ENCODE measurements at places on chromosomes 1 and 21. TPM values are rescaled to one million over a fixed set of nuclear protein-coding genes. Genes with fewer than 3 reads are reported as not detected.

DNA sequence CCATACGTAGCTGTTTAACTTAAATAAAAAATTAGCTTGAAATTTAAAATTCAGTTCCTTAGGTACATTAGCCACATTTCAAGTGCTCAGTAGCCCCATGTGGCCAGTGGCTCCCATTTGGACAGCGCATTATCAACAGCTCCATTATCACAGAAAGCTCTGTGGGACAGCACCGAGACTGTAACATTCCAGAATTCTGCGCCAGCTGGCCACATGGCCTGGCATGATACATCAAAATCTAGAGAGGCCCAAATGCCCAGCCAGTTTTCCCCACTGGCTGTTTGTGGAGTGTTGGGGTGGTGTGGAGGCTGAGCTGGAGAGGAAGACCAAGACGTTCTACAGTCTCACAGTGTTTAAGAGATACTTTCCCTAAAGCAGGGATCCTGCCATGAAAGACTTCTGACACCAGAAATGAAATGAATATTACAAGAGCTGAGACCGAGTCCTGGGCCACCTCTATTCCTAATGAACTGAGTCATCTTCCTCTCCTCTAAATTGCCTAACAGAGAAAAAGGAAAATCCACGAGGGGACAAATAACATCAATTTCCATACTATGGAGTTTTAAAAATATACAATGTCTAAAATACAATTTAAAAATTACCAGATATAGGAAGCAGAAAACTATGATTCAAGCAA, 27.3 kb upstream of the ACTA1 start:
- DNase-seq, result no peak

DNA sequence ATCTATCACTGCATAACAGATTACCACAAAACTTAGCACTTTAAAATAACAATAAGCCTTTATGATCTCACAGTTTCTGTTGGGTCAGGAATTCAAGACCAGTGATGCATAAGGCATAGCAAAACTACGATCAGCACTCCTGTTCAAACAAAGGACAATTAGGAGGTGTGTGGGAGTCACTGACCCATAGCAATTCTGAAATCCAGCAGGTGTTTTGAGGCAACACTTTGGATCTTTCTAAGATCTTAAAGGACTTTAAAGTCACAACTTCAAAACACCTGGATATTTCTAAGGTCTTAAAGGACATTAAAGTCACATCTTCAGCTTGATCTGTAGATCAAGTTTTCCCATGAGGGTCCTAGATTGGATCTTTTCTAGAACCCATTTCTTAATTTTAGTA, 35.3 kb downstream of the AKT3 start:
- DNase-seq, result no peak

Gene CD34
- not detected for total RNA-seq

Gene PROX1
- not detected for total RNA-seq

GRCh38 chr1:89757532-89757931, 63.3 kb upstream of the LRRC8D start:
- peak; percentile 71 for DNase-seq

- no peak for DNase-seq
Measured at GRCh38 chr1:201791051-201791778, 37.7 kb upstream of the IPO9 start.

Gene LDLRAP1
- total RNA-seq, result 30.7 TPM

GRCh38 chr1:27364696-27365371, 1.9 kb downstream of the MAP3K6 start:
- no peak for DNase-seq

DNA sequence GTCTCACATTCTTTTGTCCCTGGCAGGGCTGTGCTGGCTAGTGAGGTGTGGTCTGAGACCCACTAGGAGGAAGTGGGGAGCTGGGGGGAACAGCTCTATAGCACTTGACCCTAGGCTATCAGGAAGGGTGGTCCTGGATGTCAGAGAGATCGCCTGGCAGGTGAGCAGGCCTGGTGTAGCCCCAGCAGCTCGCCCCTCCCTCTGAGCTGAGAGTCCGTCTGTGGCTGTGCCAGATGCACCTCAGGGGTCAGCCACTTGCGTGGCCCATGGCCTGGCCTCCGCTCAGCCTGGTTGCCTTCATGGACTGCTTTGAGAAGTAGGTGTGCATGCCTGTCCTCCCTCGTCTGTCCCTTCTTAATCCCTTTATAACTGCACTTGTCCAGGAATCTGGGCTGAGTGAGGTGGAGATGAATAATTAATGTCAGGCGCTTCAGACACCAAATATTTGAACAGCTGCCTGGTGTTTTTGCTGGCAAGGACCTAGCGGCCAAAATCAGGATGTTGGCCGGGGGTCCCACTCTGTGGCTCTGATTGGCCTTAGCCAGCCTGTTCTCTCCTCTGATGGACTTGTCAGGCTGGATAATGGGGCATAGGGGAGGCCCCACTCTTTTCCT, 30.5 kb downstream of the TMEM53 start:
- no peak for DNase-seq

- no peak for DNase-seq
Measured at GRCh38 chr1:195934817-195935553, 673.3 kb downstream of the KCNT2 start.

DNA sequence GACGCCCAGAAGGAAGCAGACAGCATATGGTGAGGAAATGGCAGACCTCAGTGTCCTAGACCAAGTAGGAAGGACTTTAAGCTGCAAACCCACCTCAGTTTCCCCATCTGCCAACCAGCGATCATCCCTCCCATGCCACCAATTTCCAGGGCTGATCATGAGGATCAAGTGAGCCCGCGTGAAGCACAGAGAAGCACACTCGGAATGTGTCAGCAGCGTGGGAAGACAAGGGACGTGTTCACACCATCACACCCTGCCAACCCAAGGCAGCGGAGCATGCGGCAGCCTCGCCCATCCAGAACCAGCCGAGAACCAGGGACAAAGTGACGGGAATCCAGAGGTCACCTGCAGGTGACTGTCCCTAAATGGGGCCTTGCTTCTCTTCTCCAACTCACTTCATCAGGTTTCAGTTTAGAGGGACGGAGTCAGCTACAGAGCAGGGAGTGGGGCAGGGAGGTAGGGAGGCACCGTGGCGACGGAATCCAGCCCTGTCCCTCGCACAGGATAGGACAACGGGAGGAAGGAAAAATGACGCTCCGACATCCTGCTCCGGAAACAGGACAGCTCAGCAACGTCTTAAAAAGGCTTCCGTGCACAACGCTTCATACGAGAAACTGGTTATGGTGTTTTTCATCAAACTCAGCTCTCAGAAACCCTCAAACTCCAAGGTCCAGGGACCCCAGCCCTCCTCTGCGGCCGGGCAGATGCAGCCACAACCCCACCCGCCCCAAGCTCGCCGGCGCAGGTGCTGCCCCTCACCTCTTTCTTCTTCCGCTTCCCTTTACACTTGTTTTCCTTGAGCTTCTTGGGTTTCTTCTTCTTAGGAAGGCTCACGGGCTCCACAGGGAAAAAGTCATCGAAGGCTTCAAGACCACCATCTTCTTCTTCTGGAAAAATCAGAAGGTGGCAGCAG, 12.5 kb downstream of the CHD5 start:
- no peak for DNase-seq

- no peak for DNase-seq
Measured at GRCh38 chr1:209780268-209780667, 4.1 kb downstream of the C1orf74 start.

- no peak for DNase-seq
Measured at GRCh38 chr1:39933956-39934941, 20.7 kb upstream of the MFSD2A start.

Gene WDR64
- 0.21 TPM for total RNA-seq

DNA sequence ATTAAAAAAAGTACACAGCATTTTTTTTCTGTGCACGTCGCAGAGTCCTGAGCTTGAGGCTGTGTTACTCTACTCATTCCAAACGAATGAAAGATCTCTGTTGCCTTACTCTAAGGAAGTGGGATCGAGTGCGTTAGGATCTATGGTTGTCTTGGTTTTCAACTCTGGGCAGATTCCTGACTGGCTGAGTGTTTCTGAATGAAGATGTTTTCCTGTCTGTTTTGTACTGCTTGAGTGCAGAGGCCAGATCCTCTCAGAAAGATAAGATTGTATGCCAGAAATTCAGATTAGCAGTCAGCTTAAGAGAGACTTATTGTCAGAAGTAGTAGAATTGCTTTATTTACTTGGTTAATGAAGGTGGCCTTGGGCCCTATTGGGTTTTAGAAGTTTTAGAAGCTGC, 14.0 kb downstream of the PLA2G2E start:
- DNase-seq, result no peak

- no peak for DNase-seq
Measured at GRCh38 chr1:232033285-232033684, 406.7 kb downstream of the DISC1 start.

- no peak for DNase-seq
Measured at GRCh38 chr21:18759751-18760161, 356.2 kb upstream of the TMPRSS15 start.

DNA sequence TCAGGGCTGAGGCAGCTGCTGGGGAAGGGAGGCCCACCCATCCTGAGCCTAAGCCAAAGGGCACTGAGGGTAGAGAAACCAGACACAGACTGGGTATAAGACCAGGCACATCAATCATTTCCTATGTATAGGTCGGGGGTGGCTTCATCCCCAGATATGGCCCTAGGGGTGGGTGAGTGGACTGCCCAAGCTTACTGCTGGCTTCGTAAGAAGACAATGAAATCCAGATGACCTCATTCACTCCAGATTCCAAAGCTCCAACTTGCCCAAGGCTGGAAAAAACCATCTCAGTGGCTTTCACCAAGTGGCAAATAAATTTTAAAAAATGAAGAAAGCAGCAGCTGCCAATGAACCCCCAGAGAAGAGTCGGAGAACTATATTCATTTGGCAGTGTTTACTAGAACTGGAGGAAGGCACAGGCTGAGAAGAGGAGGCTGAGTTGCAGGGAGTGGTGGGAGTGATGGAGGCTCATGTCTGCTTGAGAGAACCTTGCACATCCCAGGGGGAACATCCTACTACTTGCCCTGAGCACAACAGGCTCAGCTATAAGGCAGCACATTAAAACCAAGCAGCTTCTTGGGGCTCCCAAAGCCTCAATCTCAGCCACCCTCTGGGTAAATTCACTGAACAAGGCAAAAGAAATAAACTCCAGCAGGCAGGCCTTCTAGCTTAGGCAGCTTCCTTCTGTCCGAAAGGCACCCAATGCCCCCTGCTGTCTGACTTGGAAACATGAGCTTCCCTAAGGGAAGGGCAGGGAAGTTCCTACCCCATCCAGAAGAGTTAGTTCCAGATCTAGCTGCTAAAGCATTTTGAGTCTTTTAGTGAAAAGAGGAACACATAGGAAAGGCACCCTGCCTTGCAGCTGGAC, 14.1 kb downstream of the PEA15 start:
- DNase-seq, result no peak

Gene TINAGL1
- total RNA-seq, result not detected

Gene USH2A
- not detected for total RNA-seq

DNA sequence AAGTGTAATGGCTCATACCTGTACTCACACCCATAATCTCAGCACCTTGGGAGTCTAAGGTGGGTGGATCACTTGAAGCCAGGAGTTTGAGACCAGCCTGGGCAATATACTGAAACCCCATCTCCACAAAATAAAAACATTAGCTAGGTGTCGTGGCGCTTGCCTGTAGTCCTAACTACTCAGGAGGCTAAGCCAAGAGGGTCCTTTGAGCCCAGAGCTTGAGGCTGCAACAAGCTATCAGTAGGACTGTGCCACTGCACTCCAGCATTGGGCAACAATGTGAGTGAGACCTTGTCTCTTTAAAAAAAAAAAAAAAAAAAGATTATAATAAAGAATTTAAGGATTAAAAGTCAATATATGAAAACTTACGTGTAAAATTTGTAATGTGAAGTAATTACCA, 11.7 kb downstream of the BPNT1 start:
- no peak for DNase-seq

DNA sequence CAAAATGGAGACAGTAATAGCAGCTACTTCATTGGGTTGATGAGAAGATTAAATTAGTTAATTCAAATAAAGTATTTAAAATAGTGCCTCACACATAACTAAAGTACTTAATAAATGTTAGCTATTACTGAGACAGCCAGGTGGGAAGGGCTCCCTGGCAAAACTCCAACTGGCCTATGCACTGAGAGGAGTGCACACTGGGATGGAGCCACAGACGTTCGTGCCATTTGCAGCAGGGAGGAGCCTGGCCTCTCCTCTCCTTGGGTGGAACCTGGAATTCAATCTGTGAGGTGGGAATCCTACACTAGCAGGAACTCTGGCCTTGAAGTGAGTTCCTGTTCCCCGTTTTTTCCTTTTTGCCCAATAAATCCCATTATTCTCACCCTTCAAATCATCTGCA, 28.1 kb downstream of the SLC5A9 start:
- DNase-seq, result no peak

- DNase-seq, result no peak
Measured at GRCh38 chr1:218463194-218464156, 118.3 kb downstream of the TGFB2 start.

DNA sequence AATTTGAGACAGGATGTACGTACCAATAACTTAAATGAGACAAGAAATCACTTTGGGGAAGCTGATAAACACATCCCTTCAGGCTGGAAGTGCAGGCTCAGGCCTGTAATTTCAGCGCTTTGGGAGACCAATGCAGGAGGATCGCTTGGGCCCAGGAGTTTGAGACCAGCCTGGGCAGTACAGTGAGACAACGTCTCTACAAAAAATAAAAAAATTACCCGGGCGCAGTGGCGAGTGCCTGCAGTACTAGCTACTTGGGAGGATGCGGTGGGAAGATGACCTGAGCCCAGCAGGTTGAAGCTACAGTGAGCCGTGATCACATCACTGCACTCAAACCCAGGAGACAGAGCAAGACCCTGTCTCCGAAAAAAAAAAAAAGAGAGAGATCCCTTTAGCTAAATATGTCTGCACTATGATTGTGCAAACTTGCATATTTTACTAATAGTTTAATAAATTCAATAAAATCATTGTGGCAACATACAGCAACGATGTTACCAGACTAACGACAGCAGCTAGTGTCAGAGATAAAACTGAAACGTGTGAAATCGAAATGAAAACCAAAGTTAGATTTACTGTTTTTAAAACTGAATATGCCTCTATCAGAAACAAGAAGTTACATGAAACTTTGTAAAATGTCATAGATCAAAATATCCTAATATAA, 54.7 kb downstream of the CD2 start:
- peak; percentile 40 for DNase-seq

Gene LZIC
- total RNA-seq, result 36.3 TPM

DNA sequence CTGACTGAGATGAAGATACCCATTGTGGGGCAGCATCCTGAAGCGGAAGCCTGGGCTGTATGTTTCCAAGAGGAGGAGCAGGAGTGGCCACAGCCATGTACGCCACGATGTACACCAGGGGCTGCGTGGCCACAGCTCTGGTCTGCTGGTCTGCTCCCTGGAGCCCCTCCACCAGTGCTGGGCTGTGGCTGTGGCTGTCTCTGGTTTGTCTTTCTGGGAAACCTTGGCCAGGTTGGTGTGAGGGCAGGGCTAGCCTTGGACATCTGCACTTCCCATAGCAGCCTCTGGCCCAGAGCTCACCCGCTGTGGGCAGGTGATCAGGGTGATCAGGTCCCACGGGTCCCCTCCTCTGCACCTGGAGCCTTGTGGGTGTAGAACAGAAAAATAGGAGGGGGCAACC, 2.6 kb downstream of the MIB2 start:
- DNase-seq, result no peak

Gene SYTL1
- 83.1 TPM for total RNA-seq

GRCh38 chr1:161185732-161186311, 8.5 kb upstream of the B4GALT3 start:
- DNase-seq, result no peak

Data from activated CD8-positive, alpha-beta T cell treated with anti-CD3 and anti-CD28 coated beads, Interleukin-2, amount 10 ng/mL, durations not matched to agents 7 days and 5 days (primary cell).